GM10248 (cell line): ENCODE measurements at places on chromosomes 11 and 22.

- no peak for DNase-seq
Measured at GRCh38 chr22:26043031-26043430, 126.2 kb upstream of the SEZ6L start.

- DNase-seq, result no peak
Measured at GRCh38 chr11:122578171-122578825, 77.2 kb upstream of the UBASH3B start.

- no peak for DNase-seq
Measured at GRCh38 chr11:124788521-124788920, 11.7 kb downstream of the MSANTD2 start.

DNA sequence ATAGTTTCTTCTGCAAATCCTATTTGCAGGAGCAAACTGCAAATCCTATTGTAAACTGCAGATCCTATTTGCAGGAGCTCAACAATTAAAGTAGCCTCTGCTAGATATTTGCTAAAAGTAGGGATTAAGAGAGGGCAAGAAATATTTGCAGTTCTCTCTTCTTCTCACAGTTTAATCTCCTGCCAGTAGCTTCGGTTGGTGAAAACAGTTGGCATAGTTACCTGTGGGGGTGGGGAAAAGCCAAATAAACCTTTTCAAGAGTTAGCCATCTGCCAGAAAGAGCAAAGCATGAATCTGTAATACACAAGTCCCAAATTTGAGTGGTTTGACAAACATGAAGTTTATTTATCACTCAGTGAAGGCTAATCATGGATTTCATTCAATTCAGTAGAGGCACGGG, 942.5 kb downstream of the JRKL start:
- no peak for DNase-seq

DNA sequence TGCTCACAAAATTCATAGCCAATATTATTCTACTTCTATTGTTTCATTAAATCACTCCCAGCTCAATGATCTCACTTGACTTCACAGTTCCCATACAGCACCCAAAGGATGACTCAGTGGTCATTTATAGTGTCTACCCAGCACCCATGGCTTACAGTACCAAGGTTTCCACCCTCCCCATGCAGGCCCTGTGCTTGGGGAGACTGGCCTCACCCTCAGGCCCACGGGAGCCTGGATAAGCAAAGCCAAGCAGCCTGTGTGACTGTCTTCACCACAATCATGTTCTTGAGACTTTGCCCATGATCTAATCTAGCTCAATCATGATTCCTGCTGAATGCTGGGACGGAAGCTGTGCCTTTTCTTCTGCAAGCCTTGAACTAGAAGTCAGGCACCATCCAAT, 97.6 kb downstream of the SLC36A4 start:
- DNase-seq, result no peak

DNA sequence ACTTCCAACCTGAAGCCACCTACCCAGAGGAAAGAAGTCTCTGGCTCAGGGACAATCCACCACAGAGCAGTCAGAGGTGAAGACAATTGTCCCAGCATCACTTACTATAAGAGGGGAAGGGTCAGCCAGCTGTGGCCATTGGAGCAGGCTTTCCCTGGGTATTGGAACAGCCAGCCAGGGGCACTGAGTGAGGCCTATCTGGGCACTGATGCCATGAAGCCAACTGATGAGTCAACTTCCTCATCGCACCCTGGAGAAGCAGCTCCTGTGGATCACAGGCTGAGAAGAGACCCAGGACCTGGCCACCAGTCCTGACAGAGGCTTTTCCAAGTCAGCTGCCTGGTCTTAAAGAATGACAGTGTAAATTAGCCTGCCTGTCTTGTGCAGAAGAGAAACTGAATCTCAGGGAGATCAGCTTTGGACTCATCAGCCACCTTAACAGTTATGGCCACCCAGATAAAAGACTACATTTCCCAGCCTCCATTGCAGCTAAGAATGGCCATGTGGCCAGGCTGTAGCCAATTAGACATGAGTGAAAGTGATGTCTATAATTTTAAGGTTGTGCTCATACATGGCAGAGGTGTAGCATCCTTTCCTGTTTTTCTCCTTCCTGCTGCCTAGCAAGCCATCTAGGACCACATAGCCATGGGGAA, 19.0 kb downstream of the CHST1 start:
- DNase-seq, result no peak

- DNase-seq, result no peak
Measured at GRCh38 chr11:19821412-19821875, 108.8 kb downstream of the NAV2 start.

- no peak for DNase-seq
Measured at GRCh38 chr22:25122136-25122764, 77.4 kb upstream of the CRYBB3 start.

DNA sequence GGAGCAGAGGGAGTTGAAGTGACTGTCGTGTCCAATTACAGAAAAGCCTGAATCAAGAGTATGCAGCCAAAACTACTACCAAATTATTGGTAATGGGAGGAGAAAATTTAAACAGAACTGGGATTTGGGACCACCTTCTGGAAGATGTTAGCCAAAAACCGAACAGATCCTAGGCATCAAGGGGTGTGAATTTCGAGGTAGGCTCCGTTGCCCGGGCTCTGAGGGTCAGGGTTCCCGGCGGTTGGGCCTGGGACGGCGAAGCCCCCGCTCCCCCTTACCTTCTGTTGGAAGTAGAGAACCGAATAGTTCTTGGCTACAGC, 313 bp downstream of the PRCP start:
- DNase-seq, result no peak

- DNase-seq, result no peak
Measured at GRCh38 chr11:127376301-127376700, 375.7 kb upstream of the KIRREL3 start.

- DNase-seq, result no peak
Measured at GRCh38 chr22:50604256-50605001, 3.8 kb downstream of the MAPK8IP2 start.

DNA sequence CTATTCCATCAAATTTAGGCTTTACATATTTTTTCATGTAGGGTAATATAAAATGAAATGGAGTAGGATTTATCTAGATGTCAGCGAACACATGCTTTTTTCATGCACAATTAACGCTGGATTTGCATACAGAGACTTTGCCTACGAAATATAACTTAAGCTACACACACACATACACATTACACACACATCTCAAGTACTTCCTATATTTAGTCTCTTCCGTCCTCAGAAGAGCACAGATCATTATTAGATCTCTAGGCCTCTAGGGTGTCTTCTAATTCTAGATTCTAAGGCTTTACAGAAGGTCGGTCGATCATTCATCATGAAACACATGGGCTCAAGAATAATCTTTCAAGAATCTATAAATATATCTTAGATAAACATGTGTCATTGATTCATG, 3.8 kb upstream of the MS4A13 start:
- no peak for DNase-seq

GRCh38 chr22:20624161-20624616, 116.8 kb downstream of the MED15 start:
- DNase-seq, result peak; percentile 62

GRCh38 chr11:81963018-81963417, 770.6 kb downstream of the FAM181B start:
- peak; percentile 5 for DNase-seq

GRCh38 chr11:57413681-57414080, 13.2 kb downstream of the SLC43A3 start:
- DNase-seq, result no peak

DNA sequence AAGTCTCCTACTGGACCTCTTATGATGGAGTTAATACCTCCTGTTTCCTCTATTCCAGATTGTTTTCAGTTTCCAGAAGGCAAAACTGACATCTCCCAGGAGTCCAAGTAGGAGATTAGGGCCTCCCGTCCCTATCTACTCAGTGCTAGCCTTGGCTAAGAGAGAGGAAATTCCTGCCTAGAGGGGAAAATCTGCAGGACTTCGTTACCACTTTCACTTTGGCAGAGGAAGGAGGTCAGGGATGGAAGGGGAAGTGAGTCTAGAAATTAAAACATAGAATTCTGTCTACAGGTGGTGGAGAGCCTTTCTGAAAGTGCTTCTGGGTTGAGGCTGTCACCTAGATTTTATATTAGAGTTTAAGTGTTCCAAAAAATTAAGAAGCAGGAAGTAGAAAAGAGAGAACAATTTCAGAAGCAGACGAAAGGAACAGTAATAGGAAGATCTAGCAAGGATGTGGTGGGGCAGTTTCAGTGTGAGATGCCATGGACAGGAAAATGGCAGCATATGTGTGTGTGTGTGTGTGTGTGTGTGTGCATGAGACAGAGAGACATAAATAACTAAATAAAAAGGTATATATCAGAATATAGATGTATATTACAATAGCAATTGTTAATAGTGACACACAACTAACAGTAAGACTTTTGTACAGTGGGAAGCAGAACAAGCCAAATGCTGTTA, 2.4 kb upstream of the TRIM68 start:
- no peak for DNase-seq

DNA sequence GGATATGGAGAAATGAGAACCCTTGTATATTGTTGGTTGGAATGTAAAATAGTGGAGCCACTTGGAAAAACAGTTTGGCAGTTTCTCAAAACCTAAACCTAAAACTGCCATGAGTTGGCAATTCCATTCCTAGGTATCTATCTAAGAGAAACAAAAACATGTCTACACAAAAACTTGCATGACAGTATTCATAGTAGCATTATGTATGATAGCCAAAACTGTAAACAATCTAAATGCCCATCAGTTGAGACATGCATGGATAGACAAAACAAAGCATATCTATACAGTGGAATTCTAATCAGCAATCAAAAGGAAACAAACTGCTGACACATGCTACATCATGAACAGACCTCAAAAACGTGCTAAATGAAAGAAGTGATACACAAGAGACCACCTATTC, 34.9 kb downstream of the TRAF6 start:
- no peak for DNase-seq

DNA sequence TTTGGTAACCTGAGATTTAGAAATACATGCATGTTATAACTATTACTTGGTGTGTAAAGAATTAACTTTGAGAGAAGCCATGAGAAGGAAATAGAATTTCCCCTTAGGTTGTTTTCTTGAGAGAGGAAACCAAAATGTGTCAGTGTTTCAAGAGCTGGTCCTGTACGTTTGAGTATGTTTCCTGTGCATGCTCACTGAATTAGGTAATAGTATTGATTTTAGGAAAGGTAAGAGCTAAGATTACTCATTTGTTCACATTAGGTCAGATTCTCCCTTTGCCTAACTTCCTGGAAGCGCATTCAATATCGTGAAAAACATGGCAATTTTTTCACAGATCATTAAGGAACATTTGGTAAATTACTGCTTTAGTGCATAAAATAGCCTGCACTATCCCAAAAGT, 49.3 kb upstream of the RDX start:
- DNase-seq, result no peak

GRCh38 chr11:69655479-69656428, 14.8 kb downstream of the CCND1 start:
- DNase-seq, result no peak

GRCh38 chr22:19663821-19664355, 50.4 kb upstream of the SEPTIN5 start:
- peak; percentile 3 for DNase-seq

DNA sequence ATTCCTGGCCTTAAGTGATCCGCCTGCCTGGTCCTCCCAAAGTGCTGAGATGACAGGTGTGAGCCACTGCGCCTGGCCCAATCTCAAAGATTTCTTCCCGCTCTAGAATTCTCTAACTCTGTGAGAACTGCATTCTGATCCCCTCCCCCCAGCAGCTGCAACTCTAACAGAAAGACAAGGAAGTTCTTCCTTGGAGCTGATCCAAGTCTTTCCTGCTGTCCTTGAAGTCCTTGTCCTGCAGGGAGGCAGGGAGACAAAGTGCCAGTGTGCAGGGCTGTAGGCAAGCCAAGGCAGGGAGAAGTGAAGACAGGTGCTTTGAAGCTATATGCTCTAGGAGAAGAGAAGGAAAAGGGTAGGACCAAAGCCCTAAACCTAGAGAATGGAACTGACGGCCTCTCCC, 9.5 kb upstream of the GGA1 start:
- no peak for DNase-seq

DNA sequence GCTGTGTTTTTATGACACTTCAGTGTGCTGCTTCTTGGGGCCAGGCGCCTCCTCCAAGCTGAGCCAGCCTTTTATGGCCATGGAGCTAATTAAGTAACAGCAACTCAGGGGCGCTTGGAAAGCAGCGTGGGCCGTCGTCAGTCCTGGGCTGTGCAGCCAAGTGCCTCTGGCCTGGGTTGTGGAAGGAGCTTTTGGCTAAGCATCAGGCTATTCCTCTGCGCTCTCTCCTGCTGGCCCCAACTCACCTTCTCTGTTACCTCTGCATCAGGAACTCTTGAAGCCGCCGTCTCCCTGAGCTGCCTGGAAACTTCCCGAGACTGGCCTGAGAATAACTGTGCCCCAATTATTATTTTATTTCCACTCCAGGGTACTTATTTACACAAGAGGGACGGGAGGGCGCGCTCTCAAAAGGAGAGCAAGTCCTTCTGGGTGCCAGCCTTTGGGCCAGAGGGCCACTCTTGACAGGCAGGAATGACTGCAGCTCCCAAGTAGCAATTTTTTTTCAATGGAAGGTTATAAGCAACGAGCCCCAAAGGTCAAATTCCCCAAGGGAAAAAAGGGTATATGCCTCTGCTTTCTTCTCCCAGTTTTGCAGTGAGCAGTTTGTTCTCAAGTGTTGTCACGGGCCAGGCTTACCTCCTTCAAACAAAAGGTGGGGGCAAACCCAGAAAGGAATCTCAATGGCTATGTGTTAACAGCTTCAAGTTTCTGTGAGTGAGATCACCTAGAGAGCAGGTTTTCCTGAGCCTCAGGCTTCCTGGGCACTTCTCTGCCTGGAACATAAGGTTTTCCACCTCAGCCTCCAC, 38.5 kb upstream of the NAV2 start:
- DNase-seq, result no peak

DNA sequence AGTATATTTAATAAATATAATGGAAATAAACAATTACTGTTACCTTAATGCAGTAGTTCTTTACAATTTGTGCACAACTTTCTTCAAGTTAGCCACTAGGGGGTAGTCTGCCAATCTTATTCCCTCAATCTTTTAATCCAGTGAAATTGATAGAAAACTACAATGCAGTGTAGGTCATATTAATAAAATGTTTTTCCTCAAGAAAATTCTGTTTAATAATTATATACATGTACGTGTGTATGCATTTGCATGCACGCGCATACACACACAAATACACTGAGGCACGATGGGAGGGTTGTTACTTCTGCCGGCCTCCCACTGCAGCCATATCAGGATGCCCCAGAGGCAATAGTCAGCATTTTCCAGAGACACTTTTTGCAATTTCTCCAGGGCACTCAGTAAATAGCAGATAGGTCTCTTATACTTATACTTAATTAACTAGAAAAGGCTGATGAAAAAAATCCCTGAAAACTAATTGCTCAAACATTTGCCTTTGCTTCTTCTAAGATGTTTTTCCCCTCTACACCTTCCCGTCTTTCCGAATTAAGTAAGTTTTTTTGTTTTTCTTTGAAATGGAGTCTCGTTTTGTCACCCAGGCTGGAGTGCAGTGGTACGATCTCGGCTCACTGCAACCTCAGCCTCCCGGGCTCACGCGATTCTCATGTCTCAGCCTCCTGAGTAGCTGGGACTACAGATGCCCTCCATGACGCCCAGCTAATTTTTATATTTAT, 3.1 kb downstream of the GAB2 start:
- DNase-seq, result no peak

DNA sequence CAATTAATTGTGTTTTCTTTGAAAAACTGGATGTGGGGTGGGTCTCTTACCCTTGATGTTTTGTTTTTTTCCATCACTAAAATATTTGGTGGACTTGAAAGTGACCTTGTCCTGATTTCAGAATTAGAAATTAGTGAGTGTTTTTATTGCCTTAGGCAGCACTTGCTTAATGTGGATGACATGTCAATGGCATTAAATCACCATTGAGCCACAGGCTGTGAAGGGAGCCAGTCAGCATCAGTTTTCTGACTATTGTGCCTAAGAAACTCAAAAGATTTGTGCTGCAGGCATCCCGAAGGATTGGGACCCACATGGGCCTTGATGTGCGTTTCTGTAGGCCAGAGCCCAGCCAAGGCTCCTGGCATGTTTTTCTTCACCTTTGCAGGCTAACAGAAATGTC, 53.8 kb downstream of the SWAP70 start:
- DNase-seq, result no peak
